Renal cortex interstitium (tissue), 15 donors: ENCODE measurements at places on chromosomes 2 and 18.

DNA sequence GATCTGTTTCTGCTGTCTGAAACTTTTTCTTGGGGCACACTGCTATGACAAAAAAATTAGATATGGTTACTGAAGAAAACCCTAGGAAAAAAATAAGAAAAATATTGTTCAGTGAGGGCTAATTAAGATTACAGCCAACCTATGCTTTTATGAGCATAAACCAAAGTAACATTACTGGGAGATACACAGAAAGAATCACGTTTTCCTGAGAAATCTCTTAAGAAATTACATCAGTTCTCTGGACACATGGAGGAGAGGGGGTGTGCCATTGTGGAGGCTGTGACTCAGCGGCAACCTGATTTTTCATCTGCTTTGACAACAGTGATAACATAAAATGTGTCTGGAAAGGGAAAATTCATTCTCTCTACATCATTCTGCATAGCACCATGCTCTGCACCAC, 13.4 kb upstream of the NMI start:
- no peak for DNase-seq

GRCh38 chr2:237350597-237350996, 63.4 kb downstream of the COL6A3 start:
- no peak for DNase-seq

DNA sequence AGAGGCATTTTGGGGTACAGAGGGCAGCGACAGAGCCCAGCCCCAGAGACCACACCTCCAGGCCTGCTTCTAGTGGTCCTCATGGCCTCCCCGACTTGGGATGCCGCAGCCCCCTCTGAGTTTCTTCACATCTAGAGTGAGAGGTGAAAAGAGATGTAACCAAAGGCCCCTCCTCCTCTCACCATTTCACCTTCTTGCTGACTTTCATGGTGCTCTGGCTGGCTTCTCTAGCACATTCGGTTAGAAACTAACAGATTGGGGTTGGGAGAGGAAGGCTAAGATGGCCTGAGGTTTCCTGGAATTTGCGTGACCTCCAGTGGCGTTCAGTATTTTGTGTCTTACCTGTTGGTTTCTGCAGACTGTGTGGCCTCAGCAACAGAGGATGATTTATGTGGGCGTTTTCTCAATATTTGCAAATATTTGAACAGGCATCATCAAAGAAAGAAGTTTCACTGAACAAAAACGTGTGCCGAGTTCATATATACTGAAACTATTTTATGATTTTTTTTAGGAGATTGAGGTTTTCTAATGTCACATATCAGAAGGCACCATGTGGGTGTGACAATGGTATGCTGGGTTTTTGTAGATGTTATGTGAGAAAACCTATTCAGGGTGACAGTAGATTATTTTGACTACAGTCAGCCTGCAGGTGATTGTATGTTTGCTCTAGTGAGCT, 69.9 kb upstream of the BCL2L11 start:
- DNase-seq: no peak

- no peak for DNase-seq
Measured at GRCh38 chr18:35024965-35025364, 16.2 kb upstream of the MAPRE2 start.
